ENCODE measurements at places on chromosomes 1 and 21.

DNA sequence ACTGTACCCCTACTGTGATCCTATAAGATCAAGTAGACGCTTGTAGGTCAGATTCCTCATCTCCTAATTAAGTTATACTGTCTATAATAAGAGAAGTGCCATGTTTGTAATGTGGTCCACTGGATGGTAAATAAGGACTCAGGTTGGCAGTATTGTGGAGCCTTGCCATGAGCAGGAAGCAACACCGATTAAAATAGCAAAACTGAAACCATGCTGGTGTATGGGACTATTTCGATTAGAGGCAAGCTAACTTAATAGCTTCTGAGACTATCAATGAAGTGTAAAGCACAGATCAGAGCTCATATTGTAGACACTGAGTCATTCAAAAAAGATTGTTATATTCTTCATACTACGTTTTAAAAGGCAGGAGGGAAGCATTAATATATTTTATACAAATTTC is 348.8 kb downstream of the HHAT start:
- DNase-seq = no peak

DNA sequence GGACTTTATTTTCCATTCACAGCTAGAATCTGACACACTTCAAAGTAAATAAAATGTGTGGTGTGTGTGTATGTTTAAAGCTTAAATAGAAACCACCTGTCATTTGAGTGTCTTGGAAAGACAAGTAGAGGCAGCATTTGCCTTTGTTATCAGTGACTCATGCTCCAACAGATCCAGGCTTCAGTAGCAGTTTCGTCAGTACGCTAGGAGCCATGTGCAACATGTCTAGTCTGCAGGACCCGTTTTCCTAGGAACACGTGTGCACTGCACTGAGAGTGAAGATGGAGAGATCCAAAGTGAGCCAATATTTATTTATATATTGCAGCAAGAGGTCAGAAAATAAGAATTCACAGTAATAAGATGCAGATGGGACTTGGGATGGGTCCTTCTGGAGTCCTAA is 41.8 kb downstream of the SGIP1 start:
- no peak for DNase-seq

DNA sequence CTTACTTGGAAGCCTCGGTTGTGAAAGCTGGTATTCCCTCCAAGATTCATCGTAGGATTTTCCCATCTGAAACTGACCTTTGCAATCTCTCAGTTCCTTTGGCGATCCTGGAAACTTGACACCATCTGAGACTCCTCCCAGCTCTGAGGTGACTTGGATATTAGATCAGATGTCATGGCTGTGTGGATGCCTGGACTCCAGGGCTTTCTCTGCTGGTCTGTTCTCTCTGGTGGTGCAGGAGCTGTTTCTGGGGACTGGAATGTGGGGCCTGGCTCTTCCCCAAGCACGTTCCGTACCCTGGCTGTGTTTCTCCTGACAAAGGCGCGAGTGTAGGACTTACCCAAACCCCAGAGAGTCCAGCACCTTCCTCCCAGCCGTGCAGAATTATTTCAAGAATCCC is 252.2 kb downstream of the RPS6KC1 start:
- no peak for DNase-seq

- no peak for DNase-seq
Measured at GRCh38 chr1:31663622-31664452, 19.2 kb upstream of the PEF1 start.

- DNase-seq = no peak
Measured at GRCh38 chr1:44682883-44683265, 8.4 kb downstream of the ARMH1 start.
